ENCODE measurements at places on chromosomes 7 and 10.

GRCh38 chr10:22988581-22989360, 60.9 kb downstream of the ARMC3 start:
- DNase-seq: peak; percentile 79
- no peak overlapping the region for H3K27ac ChIP-seq
- no peaks in the 10 kb centered on the region for H3K36me3 ChIP-seq
- H3K4me1 ChIP-seq: peaks cover 29% of the 10 kb centered on the region

DNA sequence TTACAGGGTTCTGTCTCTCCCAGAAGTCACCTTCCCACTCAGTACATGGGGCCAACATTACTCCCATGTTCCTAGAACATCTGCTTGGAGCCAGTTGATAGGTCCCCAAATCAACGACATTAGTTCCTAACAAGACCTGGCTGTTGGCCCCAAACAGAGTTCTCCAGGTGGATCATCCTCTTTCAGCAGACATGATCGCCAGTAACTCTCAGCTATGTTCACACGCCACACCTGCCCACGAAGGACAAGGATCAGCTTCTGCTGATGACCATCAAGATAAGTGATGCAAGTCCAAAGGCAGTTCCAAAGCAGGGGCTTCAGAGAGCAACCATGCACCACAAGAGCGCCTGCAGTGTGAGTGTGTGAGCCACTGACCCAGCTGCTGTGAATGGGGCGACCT, 11.0 kb downstream of the ZNF777 start:
- no peaks in the 10 kb centered on the region for H3K27me3 ChIP-seq
- DNase-seq: no peak
- H3K36me3 ChIP-seq: peaks cover 55% of the 10 kb centered on the region
- H3K4me1 ChIP-seq: peaks cover 5% of the 10 kb centered on the region

- peaks cover 17% of the 10 kb centered on the region for H3K27me3 ChIP-seq
- H3K4me1 ChIP-seq: no peaks in the 10 kb centered on the region
Measured at GRCh38 chr7:135774284-135774683, 25.7 kb upstream of the FAM180A start.

GRCh38 chr10:27744802-27745731, 552 bp downstream of the MKX start:
- peak overlapping the region; percentile 60 for H3K4me3 ChIP-seq
- H3K27ac ChIP-seq: peak overlapping the region; percentile 58
- DNase-seq: peak; percentile 12
- H3K36me3 ChIP-seq: no peaks in the 10 kb centered on the region
- peaks cover 33% of the 10 kb centered on the region for H3K4me1 ChIP-seq
- peaks cover 71% of the 10 kb centered on the region for H3K27me3 ChIP-seq

DNA sequence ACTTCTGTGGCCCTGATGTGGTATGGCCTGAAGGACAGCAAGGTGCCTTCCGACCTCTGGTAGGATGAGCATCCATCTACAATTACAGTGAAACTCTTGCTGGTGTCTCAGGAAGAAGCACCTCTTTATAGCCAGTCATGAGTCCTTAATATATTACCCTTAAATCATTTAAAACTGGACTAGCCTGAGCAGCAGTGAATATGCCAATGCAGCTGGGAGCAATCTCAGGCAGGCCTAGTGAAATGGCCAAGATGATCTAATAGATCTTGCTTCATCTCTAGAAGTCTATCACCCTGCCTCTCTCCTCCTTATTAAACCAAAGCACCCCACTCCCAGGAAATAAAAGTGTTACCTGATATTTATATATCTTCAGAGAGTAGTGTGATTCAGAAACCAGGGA, 66.7 kb upstream of the SORCS3 start:
- no peaks in the 10 kb centered on the region for H3K36me3 ChIP-seq
- H3K4me1 ChIP-seq: no peaks in the 10 kb centered on the region
- H3K4me3 ChIP-seq: no peak overlapping the region
- H3K27me3 ChIP-seq: peaks cover 16% of the 10 kb centered on the region
- no peak overlapping the region for H3K27ac ChIP-seq

GRCh38 chr7:77649716-77650349, 46.4 kb upstream of the RSBN1L start:
- DNase-seq: no peak
- H3K4me3 ChIP-seq: no peak overlapping the region
- H3K4me1 ChIP-seq: no peaks in the 10 kb centered on the region
- no peaks in the 10 kb centered on the region for H3K27me3 ChIP-seq
- H3K27ac ChIP-seq: no peak overlapping the region

DNA sequence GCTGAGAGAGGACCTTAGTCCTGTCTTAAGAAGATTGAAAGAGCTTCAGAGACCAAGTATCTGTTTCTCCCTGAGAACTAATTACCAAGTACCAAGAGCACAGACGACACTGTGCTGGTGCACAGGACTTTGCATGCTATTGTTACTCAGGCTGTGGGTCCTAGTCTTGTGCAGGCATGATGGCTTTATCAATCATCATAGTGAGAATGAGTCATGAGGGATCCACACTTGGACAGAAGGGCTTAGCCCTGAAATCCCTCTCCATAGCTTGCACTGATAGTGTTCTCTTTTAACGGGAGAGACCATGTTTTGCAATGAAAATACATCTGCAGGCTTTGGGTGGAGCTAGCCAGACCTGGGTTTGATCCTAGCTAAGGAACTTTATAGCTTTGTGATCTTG, 93.3 kb downstream of the SORCS3 start:
- H3K4me3 ChIP-seq: no peak overlapping the region
- no peaks in the 10 kb centered on the region for H3K36me3 ChIP-seq
- H3K4me1 ChIP-seq: no peaks in the 10 kb centered on the region
- H3K27me3 ChIP-seq: peaks cover 10% of the 10 kb centered on the region
- DNase-seq: no peak

DNA sequence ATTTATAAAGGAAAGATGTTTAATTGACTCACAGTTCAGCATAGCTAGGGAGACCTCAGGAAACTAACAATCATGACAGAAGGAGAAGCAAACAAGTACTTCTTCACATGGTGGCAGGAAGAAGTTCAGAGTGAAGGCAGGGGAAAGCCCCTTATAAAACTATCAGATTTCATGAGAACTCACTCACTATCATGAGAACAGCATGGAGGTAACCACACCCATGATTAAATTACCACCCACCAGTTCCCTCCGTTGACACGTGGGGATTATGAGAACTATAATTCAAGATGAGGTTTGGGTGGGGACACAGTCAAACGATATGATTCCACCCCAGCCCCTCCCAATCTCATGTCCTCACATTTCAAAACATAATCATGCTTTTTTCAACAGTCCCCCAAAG, 124.2 kb upstream of the PCGF5 start:
- H3K27ac ChIP-seq: no peak overlapping the region
- peaks cover 4% of the 10 kb centered on the region for H3K4me1 ChIP-seq
- DNase-seq: no peak
- H3K36me3 ChIP-seq: peaks cover 5% of the 10 kb centered on the region
- no peak overlapping the region for H3K4me3 ChIP-seq

DNA sequence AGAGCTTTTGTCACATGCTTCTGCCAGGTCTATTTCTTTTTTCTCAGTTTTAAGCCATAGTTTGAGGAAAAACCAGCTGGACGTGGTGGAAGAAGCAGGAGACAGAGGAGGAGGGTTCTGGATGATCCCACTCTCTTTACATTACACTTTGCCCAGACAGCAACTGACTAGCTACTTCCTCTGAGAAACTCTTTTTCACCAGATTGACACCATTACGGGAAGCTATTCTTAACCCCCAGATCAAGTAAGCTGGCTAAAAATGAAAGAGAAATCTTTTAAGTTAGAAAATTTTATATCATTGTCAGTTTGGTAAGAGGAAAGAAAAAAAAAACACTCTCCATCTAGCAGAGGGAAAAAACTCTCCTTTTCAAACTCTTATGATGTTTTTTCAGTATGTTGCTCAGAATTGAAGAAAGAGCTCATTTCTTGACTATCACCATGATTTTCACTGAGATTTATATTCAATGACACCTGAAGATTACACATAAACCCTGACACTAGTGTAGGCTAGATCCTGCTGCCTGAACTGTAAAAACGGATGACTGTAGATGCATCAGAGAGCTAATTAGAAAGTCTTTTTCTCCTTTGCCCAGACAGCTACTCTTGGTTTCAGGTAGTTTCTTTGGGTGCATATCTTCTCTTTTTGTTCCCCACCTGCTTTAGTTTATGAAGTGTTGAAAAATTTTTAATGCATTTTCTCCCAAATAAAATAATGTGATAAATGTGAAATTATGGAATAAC, 203.1 kb downstream of the TFEC start:
- H3K27ac ChIP-seq: no peak overlapping the region
- peaks cover 2% of the 10 kb centered on the region for H3K27me3 ChIP-seq
- DNase-seq: no peak
- no peaks in the 10 kb centered on the region for H3K4me1 ChIP-seq
- H3K4me3 ChIP-seq: no peak overlapping the region

- H3K4me3 ChIP-seq: no peak overlapping the region
- peaks cover 28% of the 10 kb centered on the region for H3K4me1 ChIP-seq
- no peak for DNase-seq
- no peaks in the 10 kb centered on the region for H3K27me3 ChIP-seq
Measured at GRCh38 chr7:100444311-100445278, 8.3 kb upstream of the PPP1R35 start.

GRCh38 chr7:18570441-18570840, 74.9 kb downstream of the HDAC9 start:
- no peak overlapping the region for H3K27ac ChIP-seq
- H3K27me3 ChIP-seq: no peaks in the 10 kb centered on the region
- no peak for DNase-seq
- H3K4me1 ChIP-seq: no peaks in the 10 kb centered on the region

DNA sequence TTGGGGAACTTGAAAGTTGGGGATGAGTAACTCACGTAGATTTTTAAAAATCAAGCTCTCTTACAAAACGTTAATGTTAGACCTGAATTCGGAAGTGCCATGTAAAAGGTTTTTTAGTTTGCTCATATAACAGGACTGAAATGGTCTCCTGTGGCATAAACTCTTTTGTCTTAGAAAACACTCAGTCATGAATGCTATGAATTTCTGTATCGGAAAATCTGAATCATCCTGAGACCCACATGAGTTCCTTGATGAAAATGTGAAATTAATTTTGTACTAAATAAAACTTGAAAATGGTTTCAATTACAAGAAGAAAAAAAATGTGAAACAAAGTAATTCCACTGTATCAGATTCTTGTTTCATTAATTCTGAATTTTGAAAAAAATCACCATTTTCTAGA, 134.8 kb upstream of the BMPER start:
- H3K4me1 ChIP-seq: peaks cover 2% of the 10 kb centered on the region
- no peak for DNase-seq
- H3K4me3 ChIP-seq: no peak overlapping the region
- no peaks in the 10 kb centered on the region for H3K27me3 ChIP-seq
- H3K36me3 ChIP-seq: no peaks in the 10 kb centered on the region

DNA sequence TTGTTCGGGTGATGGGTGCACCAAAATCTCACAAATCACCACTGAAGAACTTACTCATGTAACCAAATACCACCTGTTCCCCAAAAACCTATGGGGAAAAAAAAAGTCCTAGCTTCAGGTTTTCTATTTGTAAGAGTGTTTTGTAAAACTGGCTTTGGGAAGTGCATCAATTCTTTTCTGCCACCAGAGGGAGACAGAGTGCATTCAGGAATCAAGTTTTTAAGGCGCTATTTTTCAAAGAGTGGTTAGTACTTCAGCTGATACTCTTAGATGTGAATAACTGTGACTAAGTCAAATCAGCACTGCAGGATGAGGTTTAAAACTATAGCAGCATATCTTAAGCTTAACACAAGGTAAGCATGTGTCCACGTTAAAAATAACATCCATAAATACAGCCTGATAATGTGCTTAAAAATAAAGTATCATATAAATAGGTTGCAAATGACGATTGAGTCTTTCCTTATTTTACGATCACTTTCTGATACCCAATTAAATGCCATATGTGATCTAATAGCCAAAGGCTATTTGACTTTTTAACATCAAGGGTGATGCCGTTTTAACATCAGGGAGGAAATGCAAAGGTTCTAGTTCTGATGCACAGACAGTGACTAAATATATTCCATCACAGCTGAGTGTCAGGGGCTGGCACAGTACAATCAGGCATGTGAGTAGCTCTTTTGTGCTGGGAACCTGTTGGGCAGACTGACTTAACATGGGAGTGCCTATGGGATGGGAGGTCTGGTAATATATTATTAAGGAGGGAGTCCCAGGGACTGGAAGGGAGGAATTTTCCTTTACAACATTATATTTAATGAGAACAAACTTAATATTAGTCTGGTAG, 10.6 kb upstream of the LYZL2 start:
- H3K36me3 ChIP-seq: no peaks in the 10 kb centered on the region
- H3K4me1 ChIP-seq: peaks cover 1% of the 10 kb centered on the region
- peak; percentile 27 for DNase-seq
- H3K27me3 ChIP-seq: peaks cover 20% of the 10 kb centered on the region

DNA sequence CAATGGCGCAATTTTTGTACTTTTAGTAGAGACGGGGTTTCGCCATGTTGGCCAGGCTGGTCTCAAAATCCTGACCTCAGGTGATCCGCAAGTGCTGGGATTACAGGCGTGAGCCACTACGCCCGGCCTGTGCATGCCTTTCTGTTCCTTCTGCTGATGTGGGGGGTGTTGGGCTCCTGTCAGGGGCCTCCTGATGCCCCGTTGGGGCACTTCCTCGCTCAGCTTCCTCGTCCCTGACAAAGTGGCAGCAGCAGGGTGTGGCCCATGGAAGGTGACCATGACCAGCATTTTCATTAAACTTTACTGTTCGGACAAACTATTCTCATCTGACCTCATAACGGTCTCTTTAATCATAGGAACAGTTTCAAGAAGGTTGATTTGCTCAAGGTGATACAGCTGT, 69.4 kb downstream of the TBXAS1 start:
- DNase-seq: no peak
- no peaks in the 10 kb centered on the region for H3K36me3 ChIP-seq
- H3K4me3 ChIP-seq: no peak overlapping the region
- H3K4me1 ChIP-seq: no peaks in the 10 kb centered on the region
- no peaks in the 10 kb centered on the region for H3K27me3 ChIP-seq

DNA sequence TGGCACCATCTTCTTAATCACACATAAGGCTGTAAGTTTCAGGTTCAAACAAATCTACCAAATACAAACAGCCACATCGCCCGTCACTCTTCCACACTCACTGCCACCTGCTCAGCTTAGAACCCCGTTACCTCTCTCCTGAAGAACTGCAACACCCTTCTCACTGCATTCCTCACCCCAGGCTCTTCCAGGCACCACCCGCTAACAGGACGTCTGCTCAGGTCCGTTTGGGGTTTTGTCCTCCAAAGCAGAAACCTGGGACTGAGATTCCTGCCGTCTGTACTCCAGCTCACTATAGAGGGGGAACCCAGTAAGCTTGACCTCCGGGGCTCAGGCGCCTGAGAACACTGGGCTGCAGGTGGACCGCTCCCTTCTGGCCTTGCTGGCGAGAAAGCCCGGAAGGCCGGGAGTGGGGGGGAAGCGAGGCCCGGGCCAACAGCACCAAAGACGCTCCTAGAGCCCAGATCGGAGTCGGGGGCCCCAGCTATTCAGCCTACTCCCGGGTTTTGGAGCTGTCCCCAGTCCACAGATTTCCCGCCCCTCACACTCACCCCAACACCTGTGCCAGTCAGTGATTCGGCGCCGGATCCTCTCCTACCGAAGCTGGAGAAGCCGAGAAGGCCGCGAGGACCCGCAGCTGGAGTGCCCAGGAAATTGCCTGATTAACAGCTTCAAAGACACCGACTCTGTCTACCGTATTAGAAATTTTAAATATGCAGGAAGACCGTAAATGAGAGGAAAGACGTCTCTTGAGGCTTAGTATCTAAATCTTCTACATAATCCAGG, at the start of gene AP3M1:
TSS of gene AP3M1 (minus strand) at position 625 of the 786 bp plus-strand sequence. CDS start 12,449 bp downstream, outside the sequence.
- peak; percentile 91 for DNase-seq
- peaks cover 19% of the 10 kb centered on the region for H3K36me3 ChIP-seq
- H3K27me3 ChIP-seq: no peaks in the 10 kb centered on the region
- peaks cover 32% of the 10 kb centered on the region for H3K4me1 ChIP-seq

- peaks cover 22% of the 10 kb centered on the region for H3K27me3 ChIP-seq
- no peak for DNase-seq
- H3K4me3 ChIP-seq: no peak overlapping the region
- no peak overlapping the region for H3K27ac ChIP-seq
- no peaks in the 10 kb centered on the region for H3K36me3 ChIP-seq
Measured at GRCh38 chr10:619710-620109, 69.8 kb downstream of the DIP2C start.
